Cardiac septum (tissue), 1 donor: ENCODE measurements at places on chromosomes 5 and 9. TPM values are rescaled to one million over a fixed set of nuclear protein-coding genes. Genes with fewer than 3 reads are reported as not detected.

- DNase-seq = no peak
Measured at GRCh38 chr9:127569886-127570401, 42.1 kb upstream of the STXBP1 start.

- no peak for DNase-seq
Measured at GRCh38 chr9:136791516-136792276, 552 bp downstream of the TMEM141 start.

- no peak for DNase-seq
Measured at GRCh38 chr5:10838038-10838437, 77.0 kb upstream of the DAP start.

The ZBTB34 gene
- 5.7 TPM for total RNA-seq

The PRR7 gene
- total RNA-seq = 5.1 TPM

The ORM2 gene
- total RNA-seq = 0.32 TPM

The FREM1 gene
- 2.4 TPM for total RNA-seq

The CARD6 gene
- 6.2 TPM for total RNA-seq

The CER1 gene
- total RNA-seq = not detected
